CD4-positive, alpha-beta memory T cell (primary cell): ENCODE measurements at places on chromosomes 5 and 9. TPM values are rescaled to one million over a fixed set of nuclear protein-coding genes. Genes with fewer than 3 reads are reported as not detected.

Gene FLT4
- total RNA-seq: 10.3 TPM

Gene ARID3C
- total RNA-seq: not detected

Gene GRXCR2
- not detected for total RNA-seq

- H3K27me3 ChIP-seq: no peaks in the 10 kb centered on the region
- H3K27ac ChIP-seq: no peak overlapping the region
- peaks cover 41% of the 10 kb centered on the region for H3K36me3 ChIP-seq
- no peaks in the 10 kb centered on the region for H3K4me1 ChIP-seq
- no peak overlapping the region for H3K4me3 ChIP-seq
- DNase-seq: no peak
These were observed 29.4 kb upstream of the PDCL start for GRCh38 chr9:122857815-122858214.

GRCh38 chr9:127013597-127013996, 99.0 kb downstream of the RALGPS1 start:
- H3K4me3 ChIP-seq: no peak overlapping the region
- no peak for DNase-seq
- no peaks in the 10 kb centered on the region for H3K27me3 ChIP-seq
- H3K36me3 ChIP-seq: no peaks in the 10 kb centered on the region
- no peaks in the 10 kb centered on the region for H3K4me1 ChIP-seq
- H3K27ac ChIP-seq: no peak overlapping the region

GRCh38 chr5:135220394-135221186, 178.4 kb downstream of the MACROH2A1 start:
- H3K27me3 ChIP-seq: no peaks in the 10 kb centered on the region
- no peak overlapping the region for H3K27ac ChIP-seq
- no peak overlapping the region for H3K4me3 ChIP-seq
- no peaks in the 10 kb centered on the region for H3K36me3 ChIP-seq
- H3K4me1 ChIP-seq: no peaks in the 10 kb centered on the region

GRCh38 chr9:97848480-97849237, 4.4 kb upstream of the FOXE1 start:
- H3K36me3 ChIP-seq: no peaks in the 10 kb centered on the region
- peaks cover 39% of the 10 kb centered on the region for H3K4me1 ChIP-seq
- H3K27me3 ChIP-seq: peaks cover 44% of the 10 kb centered on the region

GRCh38 chr5:106392766-106393165, 1278.0 kb downstream of the EFNA5 start:
- no peak overlapping the region for H3K4me3 ChIP-seq
- DNase-seq: no peak
- no peaks in the 10 kb centered on the region for H3K27me3 ChIP-seq
- no peaks in the 10 kb centered on the region for H3K4me1 ChIP-seq

- peaks cover 17% of the 10 kb centered on the region for H3K4me1 ChIP-seq
- DNase-seq: no peak
These were observed 686 bp upstream of the COL27A1 start for GRCh38 chr9:114154600-114155102.
